Hematopoietic multipotent progenitor cell treated with erythropoietin and hydrocortisone succinate and interleukin-3 and kit ligand, for 4 days (in vitro differentiated cells): ENCODE measurements at places on chromosomes 7 and 10.

GRCh38 chr10:92239600-92240288, 51.1 kb downstream of the CPEB3 start:
- DNase-seq = peak; percentile 63

- DNase-seq = peak; percentile 21
These were observed 288.8 kb upstream of the NFE2L3 start for GRCh38 chr7:25863005-25863728.

- no peak for DNase-seq
These were observed 238.5 kb upstream of the PITRM1 start for GRCh38 chr10:3411044-3411443.

DNA sequence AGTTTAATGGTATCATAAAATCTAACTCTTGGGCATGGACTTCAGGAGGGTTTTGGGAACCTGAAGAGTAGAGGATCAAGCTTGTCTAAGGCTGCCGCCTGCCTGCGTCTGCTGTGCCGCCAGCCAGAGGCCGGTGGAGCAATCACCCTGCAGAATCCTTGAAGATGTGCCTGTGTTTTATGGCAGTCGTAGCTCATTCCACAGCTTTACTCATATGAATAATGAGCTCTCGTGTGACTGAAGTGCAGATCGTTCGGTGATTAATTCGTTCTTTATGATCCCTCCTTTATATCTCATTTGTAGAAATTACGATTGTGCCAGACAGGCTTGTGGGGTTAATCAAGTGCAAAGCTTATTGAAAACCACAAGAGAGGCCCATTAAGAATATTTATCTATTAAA, 100.8 kb downstream of the ACTR3B start:
- no peak for DNase-seq

DNA sequence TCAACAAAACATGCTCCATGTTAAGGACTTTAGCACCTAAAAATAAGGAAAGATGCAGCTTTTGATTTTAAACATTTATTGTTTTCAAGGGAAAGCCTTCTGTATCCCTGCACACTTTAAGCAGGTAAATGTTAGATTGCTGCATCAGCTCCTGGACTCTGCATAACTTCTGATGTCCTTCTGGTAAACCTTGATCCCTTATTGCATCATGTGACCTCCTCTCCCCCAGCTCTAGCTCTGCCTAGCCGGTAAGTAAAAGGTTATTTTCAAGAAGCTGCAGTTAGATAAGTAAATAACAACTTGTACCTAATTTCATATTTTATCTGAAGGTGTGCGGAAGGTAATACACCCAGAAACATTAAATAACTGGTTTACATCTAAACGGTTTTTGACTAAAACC, 37.5 kb downstream of the PDK4 start:
- DNase-seq = no peak

DNA sequence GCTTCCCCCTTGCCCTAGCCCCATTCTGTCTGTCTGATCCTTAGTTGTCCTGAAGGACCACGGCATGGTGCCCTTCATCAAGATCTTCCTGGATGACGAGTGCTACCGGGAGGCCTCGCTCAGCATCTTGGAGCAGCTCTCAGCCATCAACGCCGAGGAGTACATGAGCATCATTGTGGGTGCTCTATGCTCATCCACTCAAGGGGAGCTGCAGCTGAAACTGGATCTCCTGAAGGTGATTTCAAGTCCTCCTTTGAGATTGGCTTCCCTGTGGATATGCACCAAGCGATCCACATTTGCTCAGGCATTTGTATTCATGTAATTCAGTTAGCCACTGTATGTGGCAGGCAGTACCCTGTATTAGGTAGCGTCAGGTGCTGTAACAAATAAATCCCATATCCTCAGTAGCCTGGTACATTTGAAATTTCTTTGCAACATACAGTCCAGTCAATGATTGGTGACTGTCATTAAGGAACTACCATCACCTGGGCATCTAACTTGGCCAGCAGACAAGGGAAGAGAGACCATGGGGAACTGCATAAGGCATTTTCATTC, 51.2 kb downstream of the WDFY4 start:
- DNase-seq = no peak

GRCh38 chr10:23918090-23918723, 290.7 kb upstream of the KIAA1217 start:
- no peak for DNase-seq

- DNase-seq = no peak
These were observed 138.9 kb upstream of the SVIL start for GRCh38 chr10:29773675-29774091.

DNA sequence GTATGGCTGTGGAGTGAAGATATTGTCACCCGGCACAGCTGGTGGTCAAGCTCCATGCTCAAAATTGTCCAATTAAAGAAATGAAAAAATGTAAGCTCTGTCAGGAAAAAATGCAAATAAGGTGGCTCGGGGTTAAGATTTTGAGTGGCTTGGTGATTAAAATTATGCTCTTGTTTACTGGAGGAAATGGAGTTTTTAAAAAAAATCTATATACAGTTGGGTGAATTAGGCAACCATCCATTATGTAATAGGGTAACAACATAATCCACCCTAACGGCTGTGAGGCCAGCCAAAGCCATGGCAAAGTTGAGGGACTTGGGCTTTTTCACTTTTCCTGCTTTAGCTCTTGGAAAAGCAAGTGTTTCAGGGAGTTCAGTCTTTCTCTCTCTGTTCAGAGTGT, 260.8 kb upstream of the HABP2 start:
- peak; percentile 20 for DNase-seq

GRCh38 chr10:58546722-58547445, 34.2 kb downstream of the BICC1 start:
- no peak for DNase-seq

GRCh38 chr10:104308439-104308903, 29.8 kb downstream of the ITPRIP start:
- DNase-seq = no peak

- DNase-seq = no peak
These were observed 117.5 kb upstream of the WNT16 start for GRCh38 chr7:121211253-121211652.

- peak; percentile 58 for DNase-seq
These were observed 66.7 kb upstream of the PITRM1 start for GRCh38 chr10:3239066-3239919.

- no peak for DNase-seq
These were observed 201.5 kb downstream of the TMEM178B start for GRCh38 chr7:141275350-141275749.

DNA sequence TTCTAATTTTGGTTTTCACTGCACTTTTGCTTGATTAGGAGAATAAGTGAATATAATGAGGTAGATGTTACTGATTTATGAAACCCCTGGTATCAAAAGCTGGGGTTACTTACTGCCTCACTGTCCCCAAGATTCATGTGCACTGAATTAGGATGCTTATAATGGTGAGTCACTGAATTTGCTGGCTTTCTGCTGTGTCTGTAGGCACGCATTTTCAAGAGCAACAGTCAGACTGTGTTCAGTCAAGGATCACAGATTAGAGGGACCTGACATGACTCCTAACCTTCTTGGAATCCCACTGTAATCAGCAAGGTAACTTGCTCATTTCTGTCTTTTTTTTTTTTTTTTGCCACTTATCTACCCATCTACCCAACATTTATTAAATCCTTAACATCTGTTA, 59.7 kb downstream of the GPR85 start:
- no peak for DNase-seq

DNA sequence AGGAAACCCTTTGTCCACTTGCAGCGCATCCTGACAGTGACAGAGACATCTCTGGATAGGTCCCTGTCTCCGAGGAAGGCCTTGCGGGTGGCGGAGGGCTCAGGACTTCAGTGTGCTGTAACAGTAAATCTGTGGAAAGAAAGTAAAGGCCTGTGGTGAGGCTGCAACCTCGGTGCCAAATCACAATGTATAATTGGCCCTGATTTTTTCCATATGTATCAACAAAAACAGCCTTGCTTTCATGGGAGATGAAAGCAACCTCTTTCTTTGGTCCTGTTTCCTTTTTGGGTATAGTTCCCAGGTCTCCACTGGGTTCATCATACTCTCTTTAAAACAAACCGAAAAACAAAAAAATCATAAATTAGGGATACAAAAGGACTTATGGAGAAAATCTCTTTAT, 110.9 kb upstream of the BMPER start:
- no peak for DNase-seq

DNA sequence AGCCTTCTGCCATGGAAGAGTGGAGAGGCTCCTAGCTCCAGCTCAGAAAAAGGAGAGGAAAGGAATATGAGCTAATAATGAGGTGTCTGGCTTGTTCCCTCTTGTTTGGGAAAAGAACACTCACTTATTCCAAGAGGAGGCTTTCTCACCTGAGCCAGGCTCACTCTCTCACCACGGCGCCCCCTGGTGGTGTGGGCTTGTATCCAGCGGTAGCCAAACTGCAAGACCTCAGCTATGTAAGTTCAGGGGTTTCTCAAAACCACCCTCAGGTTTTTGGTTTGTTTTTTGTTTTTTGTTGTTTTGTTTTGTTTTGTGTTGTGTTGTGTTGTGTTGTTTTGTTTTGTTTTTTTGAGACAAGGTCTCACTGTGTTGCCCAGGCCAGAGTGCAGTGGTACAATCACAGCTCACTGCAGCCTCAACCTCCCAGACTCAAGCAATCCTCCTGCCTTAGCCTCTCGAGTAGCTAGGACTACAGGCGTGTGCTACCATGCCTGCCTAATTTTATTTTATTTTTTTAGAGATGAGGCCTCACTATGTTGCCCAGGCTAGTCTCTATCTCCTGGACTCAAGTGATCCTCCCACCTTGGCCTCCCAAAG, 124.0 kb downstream of the TMEM130 start:
- DNase-seq = peak; percentile 80

DNA sequence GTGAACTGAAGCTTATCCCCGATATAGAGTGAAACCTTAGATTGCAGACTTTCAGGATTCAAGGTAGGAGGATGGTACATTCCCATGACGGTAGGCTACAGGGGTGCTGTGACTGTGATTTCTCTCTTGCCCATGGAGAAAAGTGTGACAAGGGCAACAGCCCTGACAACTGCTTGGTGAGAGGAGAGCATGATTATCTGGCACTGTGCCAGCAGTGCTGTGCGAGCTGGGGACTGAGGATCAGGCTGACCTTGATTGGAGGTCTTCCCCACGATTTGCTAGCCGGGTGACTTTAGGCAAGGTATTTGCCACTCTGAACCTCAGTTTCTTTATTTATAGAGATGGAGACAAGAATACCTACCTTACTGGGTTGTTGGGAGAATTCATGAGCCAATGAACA, 229.5 kb downstream of the PTEN start:
- DNase-seq = peak; percentile 30

GRCh38 chr7:47669178-47669891, 87.4 kb upstream of the TNS3 start:
- peak; percentile 95 for DNase-seq

DNA sequence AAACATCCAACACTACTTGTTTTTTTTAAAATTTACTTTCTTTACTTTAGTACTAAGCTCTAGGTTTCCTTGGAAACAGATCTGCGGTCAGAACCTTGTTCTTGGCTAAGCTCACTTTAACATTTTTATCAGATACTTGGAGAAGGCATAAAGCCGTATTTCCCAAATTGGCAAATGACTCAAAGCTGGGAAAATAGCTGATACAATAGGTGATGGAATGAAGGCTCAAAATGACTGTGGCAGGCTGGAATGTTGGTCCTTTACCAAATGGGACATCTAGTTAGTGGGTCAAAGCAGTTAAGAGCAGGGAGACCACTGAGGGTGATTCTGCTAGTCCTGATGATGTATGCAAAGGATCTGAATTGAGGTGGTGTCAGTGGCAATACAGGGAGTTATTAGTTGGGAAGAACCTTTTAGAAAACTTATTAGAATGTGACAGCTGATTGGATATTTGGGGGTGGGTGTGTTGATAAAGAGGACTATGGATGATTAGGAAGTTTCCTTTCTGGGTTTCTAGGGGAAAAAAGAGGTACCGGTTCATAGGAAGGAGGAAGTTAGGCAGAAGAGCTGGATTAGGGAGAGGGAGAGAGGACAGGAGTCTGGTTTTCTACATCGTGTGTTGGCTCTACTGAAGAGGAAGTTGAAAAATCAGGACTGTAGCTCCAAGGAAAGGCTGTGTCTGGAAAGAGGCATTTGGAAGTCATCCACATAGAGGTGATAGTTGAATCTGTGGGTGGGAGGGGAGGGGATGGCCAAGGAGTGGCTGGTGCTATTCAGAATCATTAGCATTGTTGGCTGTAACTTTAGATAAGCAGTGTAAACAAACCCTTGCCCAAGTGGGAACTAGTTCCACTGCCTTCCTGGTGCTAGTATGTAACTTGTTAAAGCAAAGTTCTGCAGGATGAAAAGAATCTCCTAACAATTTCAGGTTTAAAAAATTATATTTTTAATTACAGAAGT, 13.1 kb downstream of the PLCE1 start:
- DNase-seq = no peak

- no peak for DNase-seq
These were observed 83.1 kb upstream of the STEAP1B start for GRCh38 chr7:22582863-22583622.

- DNase-seq = no peak
These were observed 100.5 kb downstream of the FGFR2 start for GRCh38 chr10:121497513-121498470.

DNA sequence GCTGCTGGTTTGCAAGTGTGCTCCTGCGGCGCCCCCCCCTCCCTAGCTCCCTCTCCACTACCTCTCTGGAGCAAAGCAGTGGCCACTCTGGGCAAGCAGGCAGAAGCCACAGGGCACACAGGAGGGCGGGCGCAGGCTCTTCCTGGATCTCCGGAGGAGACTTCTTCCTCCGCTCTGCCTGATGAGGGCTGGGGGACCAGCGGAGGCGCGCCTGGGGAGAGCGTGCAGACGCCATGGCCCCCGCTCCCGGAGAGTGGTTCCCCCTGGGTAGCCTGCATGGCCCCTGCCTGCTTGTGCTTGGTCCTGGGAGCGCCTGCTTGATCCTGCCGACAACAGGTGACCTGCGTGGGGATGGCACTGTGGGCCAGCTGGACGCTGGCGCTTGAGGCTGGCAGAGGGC, 29.0 kb downstream of the ANKMY2 start:
- no peak for DNase-seq

- DNase-seq = no peak
These were observed 7.3 kb downstream of the PGAM2 start for GRCh38 chr7:44057849-44058758.

DNA sequence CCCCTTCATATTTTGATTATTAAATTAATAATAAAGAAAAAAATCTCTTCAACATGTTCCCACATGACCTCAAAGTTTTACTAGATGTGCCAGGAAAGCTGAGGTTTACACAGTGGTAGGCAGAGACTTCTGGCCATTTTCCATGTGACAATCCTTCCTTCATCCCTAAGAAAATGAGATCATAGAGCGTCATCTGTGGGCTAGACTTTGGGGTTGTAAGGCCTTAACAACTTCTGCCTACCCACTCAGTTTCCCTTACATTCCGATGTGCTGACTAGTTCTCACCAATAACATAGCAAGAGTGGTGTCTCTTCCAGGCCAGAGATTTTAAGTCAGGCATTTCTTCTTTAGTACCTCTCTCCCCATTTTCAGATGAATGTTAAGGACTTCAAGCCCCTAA, 171.1 kb upstream of the PHF14 start:
- no peak for DNase-seq

DNA sequence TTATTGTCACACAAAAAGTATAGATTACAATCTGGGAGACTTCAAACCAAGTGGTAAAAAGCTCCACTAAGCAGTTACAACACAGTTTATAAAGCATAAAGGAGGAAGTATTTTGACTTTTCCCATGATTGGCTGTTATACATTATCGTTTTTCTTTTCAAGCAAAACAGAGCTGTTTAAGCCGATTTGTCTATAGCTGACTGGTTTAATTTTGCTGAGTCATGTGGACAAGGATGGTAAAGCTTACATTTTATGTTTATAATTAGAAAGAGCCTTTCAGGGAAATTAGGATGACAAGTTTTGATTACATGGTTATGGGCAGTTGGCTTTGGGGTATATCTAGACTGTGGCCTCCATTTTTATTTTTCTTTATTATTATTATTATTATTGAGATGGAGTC, 152.5 kb upstream of the STK17A start:
- DNase-seq = peak; percentile 61

- no peak for DNase-seq
These were observed 284.2 kb downstream of the BICC1 start for GRCh38 chr10:58796824-58797223.
